GM12878 (cell line): ENCODE measurements at places on chromosomes 5 and 9.

DNA sequence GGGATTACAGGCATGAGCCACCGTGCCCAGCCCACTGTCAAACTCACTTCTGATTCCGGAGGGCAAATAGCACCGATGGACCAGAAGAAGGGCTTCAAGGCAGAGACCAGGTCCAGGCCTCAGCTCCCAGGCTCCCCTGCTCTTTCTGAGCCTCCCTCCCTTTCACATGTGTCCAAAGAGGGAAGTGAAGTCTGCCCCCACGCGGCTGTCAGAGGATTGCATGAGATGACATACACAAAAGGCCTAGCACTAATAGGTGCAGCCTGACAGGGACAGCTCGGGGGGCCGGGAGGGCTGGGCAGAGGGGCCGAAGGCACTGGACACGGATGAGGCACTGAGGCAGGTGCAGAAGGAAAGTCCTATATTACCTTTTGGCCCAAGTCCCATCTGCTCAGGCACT lies 16.1 kb downstream of the FBP1 start:
- DNase-seq = no peak

DNA sequence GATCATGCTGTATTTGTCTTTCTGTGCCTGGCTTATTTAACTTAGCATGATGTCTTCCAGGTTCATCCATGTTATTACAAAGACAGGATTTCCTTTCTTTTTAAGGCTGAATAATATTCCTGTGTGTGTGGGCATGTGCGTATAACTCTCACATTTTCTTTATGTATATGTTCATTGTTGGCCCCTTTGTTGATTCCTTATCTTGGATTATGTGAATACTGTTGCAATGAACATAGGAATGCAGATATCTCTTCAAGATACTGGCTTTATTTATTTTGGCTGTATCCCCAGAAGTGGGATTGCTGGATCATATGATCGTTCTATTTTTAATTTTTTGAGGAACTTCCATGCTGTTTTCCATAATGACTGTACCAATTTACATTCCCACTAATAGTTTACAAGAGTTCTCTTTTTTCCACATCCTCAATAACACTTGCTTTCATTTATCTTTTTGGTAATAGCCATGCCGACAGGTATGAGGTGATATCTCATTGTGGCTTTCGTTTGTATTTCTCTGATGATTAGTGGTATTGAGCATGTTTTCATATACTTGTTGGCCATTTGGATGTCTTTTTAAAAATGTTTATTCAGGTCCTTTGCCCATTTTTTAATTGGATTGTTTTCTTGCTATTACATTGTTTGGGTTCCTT lies 38.0 kb downstream of the CREBRF start:
- no peak for DNase-seq

DNA sequence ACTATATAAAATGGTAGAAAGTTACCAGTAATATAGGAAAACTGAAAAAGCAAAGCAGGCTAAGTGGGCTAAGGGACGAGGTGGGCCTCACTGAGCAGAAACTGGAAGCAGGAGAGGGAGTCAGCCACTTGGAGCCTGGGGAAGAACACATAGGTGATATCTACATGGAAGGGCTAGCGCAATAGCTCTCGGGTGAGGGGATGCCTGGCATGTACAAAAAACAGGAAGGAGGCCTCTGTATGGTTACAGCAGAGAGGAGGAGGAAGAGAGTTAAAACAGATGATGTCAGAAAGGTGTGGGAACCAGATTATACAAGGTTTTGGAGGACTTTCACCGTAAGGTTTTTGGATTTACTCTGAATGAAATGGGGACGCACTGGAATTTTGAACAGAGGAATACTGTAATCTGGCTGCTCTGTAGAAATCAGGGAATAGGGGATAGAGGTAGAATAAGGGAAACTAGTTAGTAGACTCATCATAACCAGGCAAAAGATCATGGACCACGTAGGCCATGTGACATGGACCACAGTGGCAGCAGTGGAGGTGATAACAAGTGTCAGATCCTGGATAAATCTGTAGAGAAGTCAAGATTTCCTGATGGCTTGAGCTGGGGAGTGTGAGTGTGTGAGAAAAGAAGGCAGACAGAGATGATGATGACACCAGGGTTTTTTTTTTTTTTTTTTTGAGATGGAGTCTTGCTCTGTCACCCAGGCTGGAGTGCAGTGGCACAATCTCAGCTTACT lies 52.5 kb downstream of the FNBP1 start:
- no peak for DNase-seq

- DNase-seq = no peak
Observed at GRCh38 chr5:75611311-75612225, at the start of gene ANKDD1B. TSS of gene ANKDD1B (plus strand) at chr5:75611453. CDS start at chr5:75611635, 182 bp downstream.
